ENCODE measurements at places on chromosomes 12 and 14. TPM values are rescaled to one million over a fixed set of nuclear protein-coding genes. Genes with fewer than 3 reads are reported as not detected.

DNA sequence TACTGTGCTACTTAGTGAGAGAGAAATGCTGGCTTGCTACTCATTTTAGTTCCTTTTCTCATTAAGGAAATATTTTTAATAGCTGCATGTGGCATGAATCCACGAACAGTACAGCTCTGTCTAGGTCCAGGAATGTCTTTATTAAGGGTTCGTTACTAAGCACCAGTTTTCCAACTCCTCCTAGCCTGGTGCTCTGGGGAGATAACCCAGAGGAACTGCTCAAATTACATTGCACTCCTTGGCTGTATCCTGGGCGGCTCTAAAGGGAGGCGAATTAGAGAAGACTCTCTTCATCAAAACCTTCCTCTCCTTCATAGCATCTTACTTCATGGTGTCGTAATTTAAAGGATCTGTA lies 101.3 kb downstream of the PPM1A start:
- no peak for DNase-seq

DNA sequence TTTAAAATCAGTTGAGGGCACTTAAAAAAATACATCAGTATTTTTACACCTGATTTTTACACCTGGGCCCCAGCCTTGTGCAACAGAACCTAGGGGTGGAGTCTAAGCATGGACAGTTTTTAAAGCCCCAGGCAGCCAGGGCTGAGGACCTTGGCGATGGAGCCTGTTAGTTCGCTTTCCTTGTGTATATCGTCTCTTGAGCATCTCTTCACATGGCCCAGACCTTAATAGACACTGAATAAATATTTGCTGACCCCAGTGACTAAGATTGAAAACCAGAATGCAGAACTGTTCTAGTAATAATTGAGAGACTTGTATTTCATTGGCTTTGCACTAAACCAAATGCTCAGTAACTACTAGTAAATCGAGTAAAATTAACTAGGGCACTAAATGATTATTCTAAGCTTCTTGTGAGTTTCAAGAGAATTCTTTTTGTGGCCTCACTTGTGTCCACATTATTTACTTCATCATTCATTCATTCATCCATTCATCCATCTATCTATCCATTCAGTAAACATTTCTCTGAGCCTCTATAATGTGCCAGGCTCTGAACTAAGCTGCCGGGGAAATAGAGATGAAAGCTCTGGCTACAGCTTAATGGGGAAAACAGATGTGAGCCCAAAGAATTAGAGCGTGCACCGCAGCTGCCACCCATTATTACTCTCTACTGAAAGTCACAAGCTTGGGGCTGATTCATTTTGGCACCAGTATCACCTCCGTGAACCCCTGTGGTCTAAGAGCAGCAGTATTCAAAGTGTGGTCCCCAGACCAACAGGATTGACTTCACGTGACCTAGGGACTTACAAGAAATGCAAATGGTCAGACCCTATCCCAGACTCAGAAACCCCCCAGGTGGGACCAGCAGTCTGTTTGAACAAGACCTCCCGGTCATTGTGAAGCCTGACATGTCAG lies 30.7 kb upstream of the BCL7A start:
- DNase-seq = no peak

DNA sequence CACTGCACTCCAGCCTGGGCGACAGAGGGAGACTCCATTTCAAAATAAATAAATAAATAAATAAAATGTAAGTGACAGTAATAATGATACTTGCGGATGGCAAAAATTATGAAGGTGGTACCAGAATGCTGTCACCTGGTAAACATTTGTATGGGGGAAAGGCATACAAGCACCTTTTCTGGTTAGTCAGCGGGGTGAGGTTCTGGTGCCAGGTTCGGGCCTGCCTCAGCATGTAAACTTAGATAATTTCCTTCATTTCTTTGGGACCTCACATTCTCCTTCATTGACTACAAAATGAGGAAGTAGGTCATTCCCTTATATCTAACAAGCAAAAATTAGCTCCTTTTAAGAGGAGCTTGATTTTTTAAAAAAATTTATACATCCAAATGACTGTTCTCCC lies 10.8 kb downstream of the VTI1B start:
- DNase-seq = no peak

GRCh38 chr12:19659501-19659900 lies 220.2 kb downstream of the AEBP2 start:
- no peak for DNase-seq

DNA sequence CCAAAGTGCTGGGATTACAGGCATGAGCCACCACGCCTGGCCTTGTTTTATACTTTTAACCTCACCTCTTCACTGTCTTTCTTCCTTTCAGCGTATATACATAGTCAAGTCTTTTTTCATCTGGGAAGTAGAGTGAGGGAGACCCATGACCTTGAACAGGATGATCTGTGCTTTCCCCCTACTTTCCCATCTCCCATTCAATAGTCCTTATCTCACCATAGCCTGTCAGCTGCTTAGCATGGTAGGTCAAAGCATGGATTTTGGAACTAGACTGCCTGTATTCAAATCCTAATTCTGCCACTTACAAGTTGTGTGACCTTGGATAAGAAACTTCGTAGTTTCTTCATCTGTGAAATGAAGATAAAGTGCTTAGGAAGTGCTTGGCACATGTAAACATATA lies 96.4 kb upstream of the MON2 start:
- DNase-seq = no peak

DNA sequence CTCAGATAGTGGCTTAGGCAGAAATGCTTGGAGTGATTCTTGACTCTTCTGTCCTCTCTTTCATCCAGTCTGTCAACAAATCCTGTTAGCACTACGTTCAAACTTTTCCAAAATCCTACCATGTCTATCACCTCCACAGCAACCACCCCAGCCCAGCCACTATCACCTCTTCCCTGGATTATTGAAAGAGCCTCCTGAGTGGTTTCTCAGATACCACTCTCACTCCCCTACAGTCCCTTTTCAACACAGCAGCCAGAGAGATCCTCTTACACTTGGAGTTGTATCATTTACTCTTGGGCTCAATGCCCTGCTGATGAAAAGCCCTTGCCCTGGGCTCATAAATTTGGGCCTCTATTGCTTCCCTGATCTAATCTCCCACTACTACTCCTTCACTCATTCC lies 218.9 kb downstream of the EXOC5 start:
- no peak for DNase-seq

DNA sequence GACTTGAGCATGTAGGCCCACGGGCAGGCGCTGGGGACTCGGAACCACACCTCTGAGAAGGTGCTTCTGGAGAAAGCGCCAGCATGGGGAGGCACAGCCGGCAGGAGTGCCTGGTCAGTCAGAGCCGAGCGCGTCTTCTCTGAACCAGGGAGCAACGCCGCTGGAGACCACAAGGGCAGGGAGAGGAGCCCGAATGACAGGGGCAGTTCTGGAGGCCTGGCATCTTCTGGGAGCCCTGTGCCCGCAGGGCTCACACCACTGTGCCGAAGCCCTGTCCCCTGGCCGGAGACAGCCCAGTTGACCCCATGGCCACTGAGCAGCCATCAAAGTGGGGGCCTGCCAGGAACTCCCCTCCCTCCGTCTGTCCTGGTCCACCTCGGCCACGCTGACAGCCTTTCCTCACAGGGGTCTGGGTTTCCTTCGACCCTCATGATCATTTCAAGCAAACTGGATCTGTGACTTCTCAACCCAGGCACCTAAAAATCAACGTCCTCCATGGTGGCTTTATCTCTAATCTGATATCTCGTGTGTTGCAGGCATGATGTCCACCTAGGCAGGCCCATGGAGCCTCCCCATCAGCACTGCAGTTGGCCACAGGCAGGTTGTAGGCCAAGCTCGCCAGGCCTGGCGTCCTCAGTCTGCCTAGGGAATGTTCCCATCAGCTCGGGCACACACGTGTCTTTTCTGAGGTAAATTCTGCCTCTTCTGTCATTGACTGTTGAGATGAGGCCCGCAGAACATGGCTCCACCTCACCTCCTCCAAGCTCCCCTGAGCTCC lies 299.3 kb upstream of the RTL1 start:
- no peak for DNase-seq

- DNase-seq = no peak
Measured at GRCh38 chr14:23013054-23013748, 3.3 kb upstream of the C14orf93 start.

- no peak for DNase-seq
Measured at GRCh38 chr12:6091786-6092566, 32.5 kb downstream of the VWF start.

GRCh38 chr12:56922031-56922430 lies 12.2 kb downstream of the SDR9C7 start:
- no peak for DNase-seq

- DNase-seq = no peak
Measured at GRCh38 chr14:97554597-97554996, 757.4 kb downstream of the VRK1 start.

GRCh38 chr12:133222211-133222610 lies 13.5 kb downstream of the ANHX start:
- no peak for DNase-seq

The TAS2R50 gene
- 0.84 TPM for total RNA-seq

- no peak for DNase-seq
Measured at GRCh38 chr12:117151403-117152031, 38.8 kb downstream of the FBXO21 start.

GRCh38 chr12:118472940-118473339 lies 96.6 kb downstream of the SUDS3 start:
- DNase-seq = no peak

GRCh38 chr12:32522331-32523221 lies 123.2 kb downstream of the FGD4 start:
- no peak for DNase-seq

GRCh38 chr12:65420941-65421340 lies 142.5 kb downstream of the MSRB3 start:
- DNase-seq = no peak

The APOF gene
- total RNA-seq = not detected

DNA sequence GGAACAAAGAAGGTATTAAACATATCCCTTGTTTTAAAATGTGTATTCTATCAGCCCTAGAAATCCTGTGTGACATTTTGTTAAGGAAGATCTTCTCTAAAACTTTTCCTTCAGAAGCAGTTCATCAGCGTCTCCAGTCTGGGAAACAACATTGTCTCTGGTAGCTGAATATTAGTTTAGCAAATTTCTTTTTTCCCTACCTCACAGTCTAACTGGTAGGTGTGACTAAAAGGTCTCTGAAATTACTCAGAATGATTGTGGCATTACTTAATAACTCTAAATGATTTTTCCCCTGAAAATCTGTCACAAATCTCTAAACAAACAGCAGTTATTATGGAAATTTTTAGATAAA lies 1044.8 kb downstream of the FLRT2 start:
- no peak for DNase-seq

Data from tibial nerve (tissue), 4 donors.